ENCODE measurements at places on chromosomes 12 and 14.

DNA sequence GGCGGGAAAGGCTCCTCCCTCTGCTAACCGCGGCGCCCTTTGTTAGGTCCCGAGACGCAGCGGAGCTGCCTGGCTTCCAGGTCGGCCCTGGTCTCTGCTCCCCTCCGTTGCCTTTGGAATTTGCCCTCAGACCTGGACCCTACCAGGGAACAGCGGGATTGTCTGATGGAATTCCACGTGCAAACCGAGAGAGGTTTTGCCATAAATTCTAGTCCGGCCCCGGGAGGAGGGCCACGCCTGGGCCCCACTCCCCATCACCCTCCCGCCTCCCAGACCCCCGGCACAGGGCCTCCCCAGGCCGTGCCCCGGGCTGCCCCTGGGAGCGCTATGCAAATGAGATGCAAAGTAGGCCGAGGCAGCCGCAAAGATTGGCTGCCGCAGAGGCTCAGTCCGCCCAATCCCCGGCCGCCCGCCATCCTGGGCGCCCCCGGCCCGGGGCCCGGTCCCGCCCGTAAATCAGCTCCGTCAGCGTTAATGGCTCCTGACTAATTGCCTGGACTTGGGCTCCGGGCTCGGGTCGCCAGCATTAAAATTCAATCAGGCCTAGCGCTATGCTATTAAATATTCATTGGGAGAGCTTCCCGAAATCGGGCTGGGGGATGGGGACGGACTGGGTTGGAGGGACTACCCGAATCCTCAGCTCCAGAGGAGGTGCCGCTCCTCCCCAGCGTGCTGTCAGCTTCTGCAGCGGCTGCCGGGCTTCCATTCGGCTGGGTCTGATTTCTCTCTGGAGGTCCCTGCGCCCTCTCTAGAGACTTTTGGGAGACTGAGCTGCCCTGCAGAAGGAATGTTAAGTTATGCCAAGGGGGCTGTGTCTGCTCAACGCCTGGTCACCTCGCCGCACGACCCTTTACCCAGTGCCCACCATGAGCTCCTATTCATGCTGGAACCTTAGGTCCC, 15.7 kb upstream of the FIGNL2 start:
- no peak for DNase-seq

GRCh38 chr12:26948309-26948708, 10.0 kb downstream of the FGFR1OP2 start:
- DNase-seq: no peak

- DNase-seq: no peak
These were observed 152.5 kb downstream of the TGFB3 start for GRCh38 chr14:75829316-75829715.

DNA sequence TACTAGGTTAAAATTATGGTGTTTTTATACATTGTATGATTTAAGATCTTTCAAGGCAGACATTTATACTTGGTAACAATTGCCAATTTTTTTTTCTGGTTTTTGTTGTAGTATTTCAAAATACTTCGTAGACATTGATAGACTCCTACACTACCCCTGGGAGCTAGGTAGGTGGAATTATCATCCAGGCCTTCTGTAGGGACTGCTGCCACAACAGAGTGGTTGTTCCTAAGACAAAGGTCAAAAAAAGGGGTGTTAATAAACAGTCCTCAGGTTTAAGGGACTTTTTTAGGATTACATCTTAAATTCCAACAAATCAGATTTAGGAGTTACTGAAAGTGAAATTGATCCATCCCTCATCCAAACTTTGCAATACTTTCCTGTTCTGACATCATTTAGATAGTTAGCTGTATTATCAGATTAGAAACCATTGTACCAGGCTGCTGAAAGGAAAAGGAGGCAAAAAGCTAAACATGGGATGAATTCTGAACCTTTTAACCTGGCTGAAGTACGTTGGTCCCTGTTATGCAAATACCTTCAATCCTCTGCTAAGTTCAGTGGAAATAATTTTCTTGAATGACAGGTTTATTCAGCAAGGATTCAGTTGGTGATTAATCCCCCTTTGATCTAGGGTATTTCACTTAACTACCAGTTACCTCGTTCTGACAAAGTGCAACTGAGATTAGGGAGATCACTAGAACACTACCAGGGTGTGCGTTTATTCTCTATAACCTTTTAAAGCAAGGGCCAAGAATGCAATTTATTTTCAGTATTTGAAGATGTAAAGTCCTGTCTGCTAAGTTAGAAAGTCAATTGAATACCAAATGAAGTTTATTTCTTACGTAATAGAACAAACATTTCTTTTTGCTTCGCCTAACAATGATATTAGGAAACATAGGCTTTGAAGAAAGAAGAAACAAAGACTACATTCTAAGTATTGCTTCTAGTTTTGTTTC, 23.2 kb downstream of the AP5M1 start:
- no peak for DNase-seq

DNA sequence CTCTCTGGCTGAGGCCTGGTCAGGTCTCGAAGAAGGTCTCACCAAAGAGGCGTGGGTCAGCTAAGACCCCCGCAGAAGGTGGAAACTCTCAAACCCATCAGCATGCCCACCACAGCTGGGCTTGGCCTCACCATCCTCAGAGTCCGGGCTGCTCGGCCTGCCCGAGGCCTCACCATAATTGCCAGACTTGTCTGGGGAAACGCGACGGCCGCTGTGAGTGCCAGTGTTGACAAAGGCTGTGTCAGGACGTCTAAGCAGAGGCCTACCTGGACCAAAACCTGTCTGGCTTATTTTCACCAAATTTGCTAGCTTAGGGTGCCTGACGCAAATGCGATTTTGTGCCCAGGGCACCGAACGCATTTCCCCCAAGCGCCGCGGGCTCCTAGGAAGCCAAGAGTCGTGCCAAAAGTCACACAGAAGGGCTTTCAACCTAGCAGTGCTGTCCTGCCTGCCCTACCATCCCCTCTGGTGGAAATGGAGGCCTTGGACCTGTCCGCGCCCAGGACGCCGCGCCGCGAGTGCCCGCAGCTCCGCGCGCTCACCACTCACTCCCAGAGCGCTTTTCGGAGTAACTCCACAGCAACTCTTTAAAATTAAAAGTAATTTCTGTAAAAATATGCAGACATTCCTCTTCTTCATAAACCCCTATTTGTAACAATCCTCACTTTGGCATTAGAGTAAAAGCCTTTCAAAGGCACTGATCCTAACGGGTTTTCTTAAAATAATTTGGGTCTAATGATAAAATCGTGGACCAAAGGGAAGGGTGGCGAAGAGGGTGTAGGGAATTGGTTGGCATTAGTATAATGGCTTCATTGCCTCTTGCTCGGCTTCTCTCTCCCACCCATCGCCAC, 1.2 kb upstream of the ALX1 start:
- no peak for DNase-seq

DNA sequence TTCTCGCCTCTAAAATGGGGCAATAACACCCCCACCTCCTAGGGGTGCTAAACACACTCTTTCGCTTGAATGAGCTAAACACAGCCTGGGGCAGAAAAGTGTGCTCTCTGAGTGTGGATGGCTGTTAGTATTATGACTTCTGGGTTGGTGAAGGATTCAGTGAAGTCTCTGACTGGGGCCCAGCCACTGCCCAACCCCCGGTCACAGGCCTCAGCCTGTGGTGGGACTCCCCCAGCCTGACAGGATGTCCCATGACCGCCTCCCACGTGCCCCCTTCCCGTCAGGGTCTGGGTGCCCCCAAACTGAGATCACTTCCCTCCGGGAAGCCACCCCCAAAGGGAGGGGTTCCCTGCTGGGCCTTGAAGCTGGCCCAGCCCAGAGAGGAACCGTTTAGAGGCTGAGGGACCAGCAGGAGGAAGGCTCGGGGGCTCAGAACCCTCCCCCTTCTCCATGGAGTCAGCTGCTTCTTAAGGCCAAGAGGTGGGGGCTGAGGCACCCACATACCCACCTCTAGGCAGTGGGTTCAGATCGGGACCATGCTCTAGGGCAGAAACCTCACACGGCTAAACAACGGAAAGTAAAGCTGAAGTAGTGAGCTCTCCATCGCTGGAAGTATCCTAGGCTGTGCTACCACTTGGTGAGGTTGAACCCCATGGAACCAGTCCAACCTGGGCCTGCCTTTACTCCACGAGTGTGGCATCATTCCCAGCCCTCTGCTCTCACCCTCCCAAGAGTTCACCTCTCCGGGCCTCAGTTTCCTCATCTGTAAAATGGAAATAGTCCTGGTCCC, 13.8 kb downstream of the DTX1 start:
- no peak for DNase-seq

- DNase-seq: no peak
These were observed 11.8 kb upstream of the MYBPC1 start for GRCh38 chr12:101582937-101583336.

DNA sequence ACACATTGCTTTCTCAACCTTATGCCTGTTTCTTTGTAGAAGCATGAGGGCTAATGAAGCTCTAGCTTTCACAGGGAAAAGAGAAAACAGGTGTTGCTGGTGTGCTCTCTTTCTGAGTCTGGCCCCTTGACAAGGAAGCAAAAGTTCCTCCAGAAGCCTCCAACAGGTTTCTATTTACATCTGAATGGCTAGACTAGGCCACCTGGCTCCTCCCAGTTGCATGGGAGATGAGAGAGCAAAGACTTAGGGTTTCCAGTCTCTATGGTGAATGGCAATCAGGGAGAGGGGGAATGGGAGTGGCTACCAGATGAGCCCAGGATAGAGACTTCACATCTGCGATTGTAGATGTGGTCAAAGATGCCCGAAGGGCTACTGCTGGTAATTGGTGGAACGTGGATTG, 138.1 kb upstream of the PLXNC1 start:
- no peak for DNase-seq

- DNase-seq: no peak
These were observed 23.6 kb upstream of the TMEM260 start for GRCh38 chr14:56555921-56556570.

DNA sequence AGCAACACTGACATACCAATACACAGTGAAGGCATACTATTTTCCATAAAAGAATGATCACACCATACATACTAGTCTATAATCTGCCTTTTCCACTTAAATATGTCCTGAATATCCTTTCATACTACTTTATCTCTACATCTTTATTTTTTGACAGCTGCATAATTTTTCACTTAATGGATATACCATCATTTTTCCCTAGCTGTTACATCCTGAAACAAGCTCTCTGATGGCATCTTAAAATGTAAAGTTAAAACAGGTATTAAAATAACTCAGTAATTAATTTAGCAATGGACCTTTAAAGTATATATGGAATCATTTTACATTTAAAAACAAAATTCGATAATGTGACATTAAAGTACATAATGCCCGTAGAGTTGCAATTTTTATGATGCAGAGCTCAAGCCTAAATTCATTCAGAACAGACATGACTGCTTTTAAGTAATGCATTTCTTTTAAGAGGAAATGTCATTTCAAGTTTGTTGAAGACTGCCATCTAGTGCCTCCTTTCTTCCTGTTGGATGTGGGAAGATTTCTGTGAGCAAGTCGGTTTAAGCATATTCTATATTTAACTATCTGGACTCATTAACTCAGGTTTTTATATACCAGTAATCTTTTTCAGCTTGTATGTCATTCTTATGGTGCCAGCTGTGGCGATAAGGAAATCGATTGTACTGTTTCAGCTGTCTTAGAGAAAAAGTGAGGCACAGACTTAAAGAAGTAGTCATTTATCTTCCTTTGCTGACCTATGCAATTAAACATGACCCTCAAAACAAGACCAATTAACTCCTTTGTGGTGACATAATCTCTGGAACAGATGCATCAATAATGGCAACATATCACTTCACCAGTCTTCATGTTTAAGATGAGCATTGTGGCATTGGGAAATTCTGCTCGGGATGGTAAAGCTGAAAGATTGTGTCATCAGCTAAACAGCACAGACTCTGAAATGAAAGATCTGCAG, 20.3 kb downstream of the PRICKLE1 start:
- DNase-seq: no peak

GRCh38 chr12:84874825-84875139, 37.8 kb downstream of the SLC6A15 start:
- DNase-seq: no peak

GRCh38 chr14:69696633-69697557, 70.0 kb upstream of the SRSF5 start:
- DNase-seq: no peak

- DNase-seq: no peak
These were observed 419.0 kb upstream of the CCDC196 start for GRCh38 chr14:66066981-66067776.

DNA sequence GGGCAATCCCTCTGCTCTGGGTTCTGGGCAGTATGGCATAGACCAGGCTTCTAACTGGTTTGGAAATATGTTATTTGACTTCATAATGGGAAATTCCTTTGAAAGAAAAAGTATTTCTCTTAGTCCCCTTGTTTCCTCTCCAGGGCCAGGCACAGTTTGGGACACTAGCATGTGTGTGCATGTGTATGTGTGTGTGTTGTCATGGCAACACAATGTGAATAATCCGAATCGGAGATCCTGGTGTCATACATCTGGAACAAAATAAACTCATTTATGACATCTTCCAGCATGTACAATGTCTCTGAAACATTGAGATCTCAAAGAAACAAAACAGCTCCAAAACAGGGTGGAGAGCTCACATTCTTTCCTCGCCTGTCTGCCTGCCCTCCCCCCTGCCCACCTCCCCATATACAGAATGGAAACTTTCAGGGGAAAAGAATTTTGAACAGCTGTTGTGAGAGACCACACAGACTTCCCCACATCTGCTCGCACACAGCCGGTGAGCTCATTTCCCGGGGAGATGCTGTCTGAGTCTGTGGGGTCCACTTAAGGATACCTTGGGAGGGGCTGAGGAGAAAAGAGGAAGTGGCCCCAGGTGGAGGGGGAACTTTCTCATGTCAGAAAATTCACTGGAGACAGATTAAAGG, 55.5 kb upstream of the PARP11 start:
- no peak for DNase-seq

- no peak for DNase-seq
These were observed 694.3 kb upstream of the MGAT4C start for GRCh38 chr12:86950444-86950843.

DNA sequence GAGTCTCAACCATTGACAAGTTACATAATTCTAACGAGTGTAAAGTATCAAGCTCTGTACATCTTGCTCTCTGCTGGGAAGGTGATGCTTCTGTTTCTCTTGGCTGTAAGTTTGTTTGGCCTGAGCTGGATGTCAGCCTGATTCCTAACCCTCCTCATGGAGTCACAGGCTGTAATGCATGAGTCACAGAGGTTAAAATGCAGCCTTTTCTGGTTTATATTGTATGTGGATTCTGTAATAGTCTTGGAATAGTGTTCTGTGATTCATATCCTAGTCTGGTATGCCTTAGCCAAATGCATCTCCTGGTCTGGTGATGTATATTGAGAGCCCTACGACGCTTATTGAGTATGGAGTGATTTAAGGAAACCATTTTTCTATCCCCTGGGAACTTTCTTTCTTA, 104.5 kb upstream of the FRMD6 start:
- DNase-seq: no peak

DNA sequence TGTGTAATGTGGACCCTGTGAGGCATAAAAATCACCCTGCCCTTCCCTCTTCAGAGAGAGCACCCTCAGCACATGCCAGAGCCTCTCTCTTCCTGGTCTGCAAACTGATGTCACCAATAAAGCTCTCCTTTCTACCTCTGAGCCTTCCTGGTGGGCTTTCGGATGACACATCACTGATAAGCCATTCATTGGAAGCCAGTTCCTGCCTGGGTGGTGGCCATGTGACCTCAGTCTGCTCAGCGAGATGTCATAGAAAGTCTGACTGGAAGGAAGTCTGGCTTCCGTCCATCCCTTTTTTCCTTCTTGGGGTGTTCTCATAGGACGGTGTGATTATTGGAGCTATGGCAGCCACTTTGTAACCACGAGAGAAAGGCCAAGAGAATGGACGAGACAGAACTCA, 95.7 kb downstream of the PIWIL1 start:
- DNase-seq: no peak

- DNase-seq: no peak
These were observed 515 bp upstream of the ABCC9 start for GRCh38 chr12:21941506-21942376.

- no peak for DNase-seq
These were observed 84.1 kb upstream of the OVCH1 start for GRCh38 chr12:29581631-29582030.

Measured in naive thymus-derived CD4-positive, alpha-beta T cell (primary cell).